ENCODE measurements at places on chromosomes 3 and 15.

DNA sequence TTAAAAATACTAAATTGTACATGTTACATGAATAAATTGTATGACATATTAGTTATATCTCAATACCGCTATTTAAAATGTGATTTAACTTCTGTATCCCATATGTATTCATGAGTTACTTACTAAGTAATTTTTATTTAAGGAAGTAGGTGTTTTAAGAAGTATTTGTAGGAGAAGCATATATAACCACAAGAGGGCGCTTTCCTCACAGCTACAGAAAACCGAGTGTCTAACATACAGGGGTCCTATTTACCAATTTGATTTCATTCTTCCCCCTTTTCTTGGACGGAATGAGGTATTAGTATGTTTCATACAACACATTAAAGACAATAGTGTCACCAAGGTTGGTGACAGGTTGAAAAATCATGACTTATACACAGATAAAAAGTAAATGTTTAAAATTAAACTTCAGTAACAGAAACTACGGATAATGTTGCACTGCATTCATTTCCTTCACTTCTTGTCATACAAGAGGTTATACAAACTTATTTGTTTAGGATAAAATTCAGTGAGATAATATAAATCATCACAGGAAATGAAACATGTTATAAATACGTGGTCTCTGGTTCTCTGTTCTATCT, 253.6 kb downstream of the MAGI1 start:
- no peak for DNase-seq

DNA sequence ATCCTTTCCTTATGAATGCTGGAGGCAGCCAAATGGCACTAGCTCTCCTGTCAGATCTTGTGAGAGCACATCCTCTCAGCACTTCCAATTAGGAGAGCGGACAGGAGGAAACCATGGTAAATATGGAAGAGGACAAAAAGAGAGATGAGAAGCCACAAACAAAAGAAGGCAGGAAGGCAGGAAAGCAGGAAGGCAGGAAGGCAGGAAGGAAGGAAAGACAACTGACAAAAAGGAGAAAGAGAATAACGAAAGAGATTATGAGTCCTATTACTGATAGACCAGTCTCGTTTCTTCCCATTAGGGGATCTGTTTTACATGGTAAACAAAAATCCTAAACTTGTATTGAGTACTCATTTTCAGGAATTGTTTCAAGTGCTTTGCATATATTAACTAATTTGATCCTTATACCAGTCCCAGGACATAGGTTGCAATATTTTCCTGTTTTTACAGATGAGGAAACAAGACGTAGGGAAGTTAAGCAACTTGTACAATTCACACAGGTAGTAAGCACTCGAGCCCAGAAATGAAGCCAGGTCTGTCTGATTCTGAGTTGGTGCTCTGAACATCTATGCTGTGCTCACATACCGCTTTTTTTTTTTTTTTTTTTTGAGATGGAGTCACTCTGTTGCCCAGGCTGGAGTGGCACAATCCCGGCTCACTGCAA, 4.2 kb downstream of the BCL2A1 start:
- no peak for DNase-seq

GRCh38 chr3:170746175-170746942, 123.6 kb downstream of the RPL22L1 start:
- no peak for DNase-seq

GRCh38 chr15:79676621-79677020, 220.2 kb downstream of the MTHFS start:
- DNase-seq = no peak
